CD4-positive, alpha-beta T cell treated with Interleukin-15 for 1 hour (primary cell): ENCODE measurements at places on chromosomes 6 and 20.
A peak's percentile ranks its signal among the peaks of the same experiment; 100 is the strongest.

DNA sequence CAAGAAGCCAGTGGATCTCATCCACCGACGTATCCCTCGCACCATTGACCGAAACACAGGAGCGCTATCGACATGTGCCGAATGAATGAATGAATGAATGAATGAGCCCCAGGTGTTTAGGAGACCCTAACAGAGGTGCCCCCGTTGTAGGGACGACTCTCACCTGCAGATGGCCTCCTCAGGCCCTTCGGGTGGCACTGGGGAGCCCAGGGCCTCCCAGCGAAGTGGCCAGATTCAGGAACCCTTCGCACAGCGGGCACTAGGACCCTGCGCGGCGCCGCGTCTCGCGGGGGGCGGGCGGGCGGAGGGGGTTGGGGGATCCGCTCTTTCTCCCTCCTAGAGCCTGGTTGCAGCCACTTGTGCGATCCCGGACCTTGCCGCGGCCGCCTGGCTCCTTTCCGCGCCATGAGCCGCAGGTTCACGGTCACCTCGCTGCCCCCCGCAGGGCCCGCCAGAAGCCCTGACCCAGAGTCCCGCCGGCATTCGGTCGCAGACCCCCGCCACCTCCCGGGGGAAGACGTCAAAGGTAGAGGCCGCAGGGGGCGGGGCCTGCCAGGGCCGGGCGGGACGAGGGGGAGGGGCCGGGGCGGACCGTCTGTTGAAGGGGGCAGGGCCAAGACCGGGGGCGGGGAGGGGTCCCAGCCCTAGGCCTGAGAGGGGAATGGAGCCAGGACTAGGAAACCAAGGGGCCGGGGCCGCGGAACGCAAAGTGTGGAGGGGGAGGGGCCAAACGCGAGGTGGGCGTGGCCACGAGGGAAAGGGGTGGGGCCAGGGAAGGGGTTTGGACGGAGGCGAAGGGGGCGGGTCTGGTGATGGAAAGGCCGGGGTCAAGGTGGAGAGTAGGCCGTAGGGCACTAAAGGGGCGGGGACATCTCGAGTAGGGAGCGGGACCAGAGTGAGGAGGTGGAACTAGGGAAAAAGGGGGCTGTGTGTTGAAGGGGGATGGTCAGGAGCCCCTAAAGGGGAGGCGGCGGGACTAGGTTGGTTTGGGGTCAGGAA, 7.4 kb upstream of the SLC12A5 start:
- peak; percentile 30 for DNase-seq

- no peak for DNase-seq
Observed at GRCh38 chr20:17932396-17932795, 36.2 kb downstream of the SNX5 start.

DNA sequence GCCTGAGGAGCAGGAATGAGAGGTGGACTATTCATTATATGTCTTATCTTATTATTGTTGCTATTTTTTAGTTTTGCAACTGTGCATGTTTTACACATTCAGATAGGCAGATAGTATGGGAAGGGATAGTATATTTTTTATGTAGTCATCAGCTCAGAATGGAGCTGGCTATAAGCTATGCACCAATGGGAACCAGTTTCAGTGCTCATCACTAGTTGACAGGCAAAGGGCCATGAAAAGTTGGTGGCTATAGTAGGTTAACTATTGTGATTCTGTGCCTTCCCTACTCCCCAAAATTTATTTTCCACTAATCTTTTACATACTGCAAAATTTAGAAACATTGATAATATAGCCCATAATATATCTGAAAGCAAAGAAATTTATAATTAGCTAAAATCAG, 5.3 kb upstream of the UBD start:
- no peak for DNase-seq

GRCh38 chr6:10837009-10837621, 1.2 kb downstream of the MAK start:
- no peak for DNase-seq

DNA sequence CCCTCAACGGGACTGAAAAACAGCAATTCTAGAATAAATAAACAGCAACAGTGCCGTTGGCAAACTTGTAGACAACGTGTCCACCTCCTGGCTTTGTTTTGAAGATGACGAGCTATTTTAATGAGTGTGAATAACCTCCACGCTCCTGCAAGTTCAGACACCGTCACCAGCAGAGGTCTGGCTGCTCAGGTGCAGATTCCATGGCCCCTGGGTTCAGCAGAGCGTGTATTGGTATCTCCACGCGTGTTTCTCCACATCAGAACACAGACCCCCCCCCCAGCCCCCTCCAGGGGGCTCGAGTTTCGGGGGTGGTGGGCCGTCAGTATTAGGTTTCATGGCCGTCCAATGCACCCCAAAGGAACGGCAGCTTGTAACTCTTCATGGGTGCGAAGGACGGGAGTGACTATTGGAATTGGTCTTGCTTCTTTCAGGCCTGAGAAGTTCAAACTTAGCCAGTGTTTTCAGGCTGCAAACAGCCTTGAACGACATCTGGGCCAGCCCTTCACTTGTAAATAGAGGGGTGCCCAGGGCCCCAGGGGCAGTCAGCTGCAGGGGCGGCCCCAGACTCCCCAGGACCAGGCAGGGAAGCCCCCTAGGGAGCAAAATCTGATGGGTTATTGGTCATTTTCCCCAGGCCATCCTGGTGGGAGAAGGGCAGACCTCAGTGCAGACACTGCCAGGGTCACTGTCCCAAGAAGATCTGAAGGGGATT, 308.6 kb downstream of the TAF4 start:
- no peak for DNase-seq

DNA sequence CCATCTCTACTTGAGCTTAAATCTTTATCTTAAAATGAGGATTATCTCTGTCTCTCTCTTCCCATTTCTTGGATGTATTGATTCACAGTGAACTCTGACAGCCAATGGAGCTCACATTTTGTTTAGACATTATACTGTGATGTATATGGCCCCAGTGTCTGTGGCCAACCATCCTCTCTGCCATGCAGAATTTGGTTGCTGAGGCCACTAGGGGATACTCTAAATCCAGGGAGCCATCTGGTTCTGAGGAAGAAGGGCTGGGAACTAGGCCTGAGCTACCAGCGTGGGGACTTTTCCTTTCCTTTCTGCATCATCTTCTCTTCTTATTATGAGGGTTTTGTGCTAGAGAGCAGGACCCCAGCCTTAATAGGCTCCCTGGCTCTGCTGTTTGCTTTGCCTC, 59.1 kb upstream of the RIPOR2 start:
- no peak for DNase-seq

DNA sequence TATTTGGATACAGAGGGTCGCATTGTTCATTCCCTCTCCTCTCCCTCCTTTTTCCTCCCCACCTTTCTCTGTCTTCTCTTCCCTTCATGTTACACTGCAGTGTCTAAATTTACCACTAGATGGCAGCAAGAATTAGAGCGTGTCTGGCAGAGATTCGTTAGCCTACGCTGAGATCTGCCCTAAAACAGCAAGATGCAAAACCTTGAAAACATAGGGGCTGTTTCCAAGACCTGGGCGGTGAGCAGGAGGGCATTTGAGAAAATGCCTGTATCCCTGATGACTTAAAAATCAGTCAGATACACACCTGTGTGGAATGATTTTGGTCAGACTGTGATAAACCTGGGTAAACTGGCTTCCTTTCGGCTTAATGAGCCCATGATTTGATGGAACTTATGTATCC, 101.5 kb upstream of the ISM1 start:
- DNase-seq: no peak
